NCI-H2107 (cell line): ENCODE measurements at places on chromosomes 5 and 9.

- no peak for DNase-seq
Measured at GRCh38 chr5:143516249-143516648, 112.8 kb upstream of the NR3C1 start.

GRCh38 chr9:89311346-89312221 is 589 bp downstream of the CKS2 start:
- no peak for DNase-seq

DNA sequence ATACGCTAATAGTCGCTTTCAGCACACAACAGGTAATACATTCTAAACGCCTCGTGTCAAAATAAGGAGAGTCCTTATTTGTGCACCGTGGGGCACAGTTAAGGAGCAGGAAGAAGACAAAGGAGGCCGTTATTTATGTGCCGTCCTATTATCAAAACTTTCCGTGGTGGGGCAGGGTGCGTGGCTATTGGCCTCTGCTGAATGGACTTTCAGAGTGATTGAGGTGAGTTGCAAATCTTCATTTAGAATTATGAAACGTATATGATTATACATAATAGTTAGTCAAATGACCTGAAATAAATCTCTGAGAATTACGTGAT is 833 bp downstream of the C5orf24 start:
- DNase-seq: no peak

- no peak for DNase-seq
Measured at GRCh38 chr9:32200896-32201295, 183.5 kb upstream of the ACO1 start.

DNA sequence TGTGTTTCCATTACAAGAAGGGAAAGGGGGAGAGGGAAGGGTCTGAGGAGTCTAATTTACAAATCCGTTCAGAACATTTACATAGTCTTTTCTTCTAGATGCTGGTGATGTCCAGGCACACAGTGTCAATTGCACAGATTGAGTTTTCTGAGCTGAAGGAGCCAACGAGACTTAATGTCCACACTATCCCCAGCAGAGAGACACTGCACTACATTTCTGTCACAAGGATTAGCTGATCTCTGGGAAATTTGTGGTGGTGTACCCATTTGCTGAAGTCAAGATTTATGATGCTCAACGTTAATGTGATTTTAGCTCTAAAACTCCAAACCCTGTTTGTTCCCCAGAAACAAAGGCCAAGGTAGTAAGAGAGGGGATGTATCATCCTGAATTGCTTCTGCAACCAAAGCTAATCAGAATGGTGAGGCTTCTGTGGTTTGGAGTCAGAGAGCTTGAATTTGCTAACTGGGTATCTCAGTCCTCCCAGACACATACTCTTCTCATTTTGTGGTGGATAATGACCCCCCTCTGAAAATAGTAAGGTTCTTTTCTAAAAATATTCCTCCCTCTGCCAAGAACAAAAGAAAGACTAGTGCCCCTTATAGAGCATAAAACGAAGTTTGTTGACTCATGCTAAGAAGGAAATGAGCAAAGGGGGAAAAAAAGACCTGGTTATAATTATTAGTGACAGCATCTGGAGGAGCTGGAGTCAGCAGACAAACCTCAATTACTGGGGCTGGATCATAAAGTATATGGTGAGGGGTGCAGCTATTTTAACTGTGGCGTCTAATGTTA is 416.9 kb downstream of the PSAT1 start:
- no peak for DNase-seq

GRCh38 chr9:95143591-95144561 is 173.6 kb downstream of the FANCC start:
- no peak for DNase-seq

DNA sequence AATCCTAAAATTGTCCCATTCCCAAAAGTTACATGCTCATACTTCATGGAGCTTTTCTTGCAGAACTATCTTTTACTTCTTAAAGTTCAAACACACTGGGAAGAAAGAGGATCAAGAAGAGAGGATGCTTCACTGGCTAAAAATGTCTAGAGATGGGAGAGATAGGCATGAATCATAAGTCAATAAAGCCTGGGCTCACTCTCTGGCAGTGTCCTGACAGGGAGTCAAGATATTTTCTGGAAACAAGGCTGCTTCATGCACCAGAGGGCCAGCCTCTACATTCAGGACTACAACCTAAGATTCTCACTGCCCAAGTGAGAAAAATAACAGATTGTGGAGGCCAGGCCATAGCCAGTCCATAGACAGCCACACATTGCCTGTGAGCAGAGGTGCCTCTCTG is 1358.4 kb downstream of the EFNA5 start:
- DNase-seq: no peak

- DNase-seq: no peak
Measured at GRCh38 chr9:127130661-127131538, 8.5 kb upstream of the ANGPTL2 start.

- DNase-seq: no peak
Measured at GRCh38 chr9:114551750-114552685, 35.6 kb upstream of the ATP6V1G1 start.

- DNase-seq: no peak
Measured at GRCh38 chr5:96049398-96050272, 88.0 kb upstream of the ELL2 start.

GRCh38 chr5:107325866-107326265 is 344.9 kb downstream of the EFNA5 start:
- no peak for DNase-seq

DNA sequence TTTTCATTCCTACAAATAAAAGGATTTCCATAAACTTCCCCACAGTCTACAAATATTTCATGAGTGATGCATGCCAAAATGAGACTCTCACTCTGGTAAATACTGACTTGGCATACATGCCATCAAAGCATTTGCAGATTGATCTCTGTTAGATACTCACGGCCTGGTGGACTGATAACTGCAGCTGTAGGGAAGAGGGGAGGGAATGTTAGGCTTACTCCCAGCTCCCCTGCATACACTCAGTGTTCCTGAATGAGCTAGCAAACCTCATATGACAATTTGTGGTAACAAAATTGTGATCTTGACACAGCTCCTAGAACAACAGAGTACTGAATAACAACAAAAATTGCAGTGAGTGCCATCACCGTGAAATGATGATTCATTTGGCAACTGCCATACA is 435.3 kb downstream of the NR2F1-AS1 start:
- no peak for DNase-seq

DNA sequence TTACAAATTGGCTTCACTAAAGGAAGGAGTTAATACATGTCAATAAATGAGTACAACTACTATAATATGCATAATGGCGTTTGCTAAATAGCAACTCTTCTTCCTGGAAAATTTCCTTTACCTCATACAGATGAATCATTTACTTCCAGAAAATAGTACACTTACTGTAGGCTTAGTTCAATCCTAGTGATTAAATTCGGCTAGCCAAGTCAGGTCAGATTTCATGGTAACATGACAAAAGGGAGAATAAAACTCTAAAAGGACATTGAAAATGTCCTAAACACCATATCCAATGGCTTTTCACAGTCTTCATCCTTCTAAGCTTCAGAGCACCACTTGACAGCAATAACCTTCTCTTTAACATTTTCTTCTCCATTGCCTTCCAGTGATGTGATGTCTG is 42.1 kb upstream of the ZFAND5 start:
- DNase-seq: no peak

GRCh38 chr9:109487247-109487646 is 10.9 kb downstream of the PTPN3 start:
- DNase-seq: no peak

GRCh38 chr5:107597247-107597646 is 73.5 kb downstream of the EFNA5 start:
- DNase-seq: no peak

DNA sequence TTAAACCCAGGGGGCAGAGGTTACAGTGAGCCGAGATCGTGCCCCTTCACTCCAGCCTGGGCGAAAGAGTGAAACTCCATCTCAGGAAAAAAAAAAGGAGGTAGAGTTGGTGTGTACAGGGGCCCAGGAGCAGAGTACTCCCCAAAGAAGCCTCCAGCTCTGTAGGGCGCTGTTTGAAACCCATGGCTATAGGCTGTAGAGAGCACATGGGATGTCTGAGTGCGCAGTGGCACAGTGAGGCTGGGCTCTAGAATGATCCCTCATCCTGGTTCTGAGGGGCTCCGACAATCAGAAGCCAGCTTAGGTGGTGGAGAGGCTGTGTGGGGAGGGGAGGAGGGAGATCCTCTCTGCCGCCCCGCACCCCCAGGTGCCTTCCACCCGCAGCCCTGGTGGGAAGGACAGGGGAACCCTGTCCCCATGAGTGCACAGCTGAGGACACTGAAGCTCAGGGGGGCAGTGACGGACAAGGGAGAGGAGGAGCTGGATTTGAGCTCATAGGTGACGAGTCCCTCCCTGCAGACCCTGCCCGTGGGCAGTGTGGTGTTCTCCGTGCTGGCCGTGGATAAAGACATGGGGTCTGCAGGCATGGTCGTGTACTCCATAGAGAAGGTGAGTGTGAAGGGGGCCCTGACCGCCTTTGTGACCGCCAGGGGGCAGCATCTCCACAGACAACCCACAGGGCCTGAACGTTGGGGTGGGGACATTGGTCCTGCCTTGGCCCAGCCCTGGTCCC is 24.6 kb downstream of the CDHR2 start:
- peak; percentile 4 for DNase-seq

- DNase-seq: no peak
Measured at GRCh38 chr5:98069876-98070512, 703.5 kb upstream of the RGMB start.

DNA sequence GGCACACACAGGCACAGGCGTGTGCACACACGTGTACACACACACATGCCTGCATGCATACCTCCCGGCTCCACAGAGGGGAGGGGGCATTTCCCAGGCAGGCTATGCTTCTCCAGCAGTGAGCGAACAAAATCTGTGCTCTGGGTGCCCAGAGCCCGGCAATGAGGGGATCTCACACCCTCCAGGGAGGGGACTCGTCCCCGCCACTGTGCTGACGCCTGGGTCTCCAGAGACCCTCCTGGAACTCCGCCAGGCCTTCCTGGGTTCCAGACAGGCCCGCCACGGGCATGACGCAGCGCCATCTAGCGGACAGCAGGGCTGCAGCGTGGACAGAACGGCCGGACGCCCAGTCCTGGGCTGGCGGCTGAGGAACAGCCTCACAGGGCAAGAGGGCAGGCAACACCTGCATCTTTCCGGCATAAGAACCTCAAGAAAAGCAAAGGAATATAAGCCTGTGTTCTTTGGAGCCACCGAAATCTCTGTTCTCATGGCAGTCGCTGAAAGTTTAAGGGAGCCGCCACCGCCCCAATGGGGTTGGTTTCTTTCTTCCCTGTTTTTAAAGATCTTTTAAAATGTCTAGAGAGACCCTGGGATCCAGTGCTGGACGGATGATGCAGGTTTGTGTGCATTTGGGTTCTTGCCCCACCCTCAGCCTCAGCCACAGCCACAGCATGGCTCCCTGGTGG is 135.6 kb upstream of the PPP1R26 start:
- peak; percentile 33 for DNase-seq

GRCh38 chr5:128193665-128194390 is 110.3 kb downstream of the SLC12A2 start:
- no peak for DNase-seq

DNA sequence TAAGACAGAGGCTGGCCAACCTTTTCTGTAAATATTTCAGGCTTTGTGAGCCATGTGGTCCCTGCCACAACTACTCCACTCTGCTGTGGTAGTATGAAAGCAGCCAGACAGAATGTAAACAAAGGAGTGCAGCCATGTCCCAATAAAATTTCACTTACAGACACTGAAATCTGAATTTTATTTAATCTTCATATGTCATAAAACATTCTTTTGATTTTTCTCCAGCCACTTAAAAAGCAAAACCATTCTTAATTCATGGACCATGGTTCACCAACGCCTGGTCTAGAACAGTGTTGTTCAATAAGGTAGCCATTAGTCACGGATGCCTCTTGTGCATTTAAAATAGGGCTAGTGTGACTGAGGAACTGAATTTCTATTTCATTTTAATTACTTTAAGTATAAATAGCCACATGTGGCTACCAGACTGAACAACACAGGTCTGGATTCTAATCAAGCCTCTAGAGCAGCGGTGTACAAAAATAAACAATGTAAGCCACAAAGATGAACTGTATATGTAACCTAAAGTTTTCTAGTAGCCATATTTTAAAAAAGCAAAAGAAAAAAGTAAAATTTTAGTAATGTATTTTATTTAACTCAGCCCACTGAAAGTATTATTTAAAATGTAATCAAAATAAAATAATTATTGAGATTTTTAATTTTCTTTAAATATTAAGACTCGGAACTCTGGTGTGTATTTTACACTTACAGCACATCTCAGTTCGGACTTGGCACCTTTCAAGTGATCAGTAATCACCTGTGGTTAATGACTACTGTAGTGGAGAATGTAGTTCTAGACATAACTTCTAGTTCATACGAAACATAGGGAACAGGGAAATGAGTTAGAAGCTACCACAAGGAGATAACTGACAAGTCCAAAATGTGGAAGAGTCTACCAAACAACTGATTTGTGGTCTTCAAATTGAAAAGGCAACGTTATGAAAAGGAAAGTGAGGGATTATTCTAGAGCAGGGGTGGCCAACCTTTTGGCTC is 14.3 kb downstream of the GEMIN5 start:
- no peak for DNase-seq

GRCh38 chr5:127839496-127840197 is 136.5 kb downstream of the CCDC192 start:
- no peak for DNase-seq

DNA sequence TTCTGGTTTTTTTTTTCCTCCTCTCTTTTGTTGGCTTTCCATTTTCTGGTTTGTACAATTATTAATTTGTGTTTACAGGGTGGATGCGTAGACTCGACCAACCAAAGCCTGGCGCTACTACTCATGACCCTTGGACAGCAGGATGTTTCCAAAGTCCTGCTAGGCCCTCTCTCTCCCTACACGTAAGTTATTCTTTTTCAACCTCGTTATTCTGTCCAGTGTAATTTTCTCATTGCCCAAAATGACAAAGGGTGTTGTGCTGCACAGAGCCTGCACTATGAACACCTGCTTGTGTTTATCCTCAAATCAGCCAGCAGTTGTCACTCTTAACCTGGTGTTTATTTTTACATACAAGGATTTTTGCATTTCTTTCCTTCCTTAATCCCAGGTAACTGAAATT is 56.6 kb downstream of the RCL1 start:
- no peak for DNase-seq

GRCh38 chr9:34651876-34652601 is at the start of gene IL11RA:
Gene IL11RA, plus strand, starts transcription at chr9:34652185. Its CDS starts 3,033 bp downstream, at chr9:34655218.
- no peak for DNase-seq

DNA sequence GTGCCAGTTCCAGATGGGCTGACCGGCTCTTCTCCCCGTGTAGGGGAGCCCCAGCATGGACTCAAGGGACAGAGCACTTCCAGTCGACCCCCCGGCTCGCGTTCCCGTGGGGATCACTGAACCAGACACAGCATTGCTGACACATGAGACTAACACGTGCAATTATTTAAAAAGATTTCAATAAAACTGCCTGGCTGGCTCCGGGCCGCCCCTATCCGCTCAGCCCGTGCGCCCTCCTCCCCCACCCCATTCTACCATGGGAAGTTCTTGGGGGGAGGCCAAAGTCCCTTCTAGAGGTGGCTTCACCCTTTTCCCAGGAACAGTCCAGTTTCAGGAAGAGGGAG is 4.7 kb downstream of the TESK1 start:
- no peak for DNase-seq

GRCh38 chr9:128552744-128553440 is 505 bp downstream of the SPTAN1 start:
- DNase-seq: no peak
